ENCODE measurements at places on chromosomes 7 and 10.

- DNase-seq = no peak
These were observed 99.6 kb downstream of the NPSR1 start for GRCh38 chr7:34757570-34758110.

DNA sequence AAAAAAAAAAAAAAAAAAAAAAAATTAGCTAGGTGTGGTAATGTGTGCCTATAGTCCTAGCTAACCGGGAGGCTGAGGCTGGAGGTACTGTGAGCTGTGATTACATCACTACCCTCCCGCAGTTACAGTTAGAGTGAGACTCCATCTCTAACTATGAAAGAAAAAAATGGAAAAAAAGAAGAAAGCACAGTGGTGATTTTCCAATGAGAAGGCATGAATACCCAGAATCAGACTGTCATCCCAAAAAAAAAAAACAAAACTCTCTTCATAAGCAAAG, 269.9 kb upstream of the MKLN1 start:
- no peak for DNase-seq

DNA sequence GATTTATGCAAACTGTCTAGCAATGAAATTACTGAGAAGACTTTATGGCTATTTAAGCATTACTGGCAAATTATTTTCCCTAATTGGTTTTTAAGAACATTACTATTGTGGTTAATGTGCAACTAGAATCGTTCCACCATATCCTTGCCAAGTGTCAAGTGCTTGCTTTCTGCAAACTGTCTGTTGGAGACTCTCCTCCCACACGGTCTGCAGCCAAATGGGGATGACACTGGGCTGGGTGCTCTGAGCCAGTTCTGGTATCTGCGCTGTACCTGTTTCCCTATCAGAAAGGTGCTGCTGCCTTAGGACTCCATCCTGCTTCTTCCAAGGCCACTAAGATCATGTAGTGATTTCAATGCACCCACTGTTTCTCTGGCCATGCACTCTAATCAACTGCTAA, 110.4 kb downstream of the RAMP3 start:
- no peak for DNase-seq

DNA sequence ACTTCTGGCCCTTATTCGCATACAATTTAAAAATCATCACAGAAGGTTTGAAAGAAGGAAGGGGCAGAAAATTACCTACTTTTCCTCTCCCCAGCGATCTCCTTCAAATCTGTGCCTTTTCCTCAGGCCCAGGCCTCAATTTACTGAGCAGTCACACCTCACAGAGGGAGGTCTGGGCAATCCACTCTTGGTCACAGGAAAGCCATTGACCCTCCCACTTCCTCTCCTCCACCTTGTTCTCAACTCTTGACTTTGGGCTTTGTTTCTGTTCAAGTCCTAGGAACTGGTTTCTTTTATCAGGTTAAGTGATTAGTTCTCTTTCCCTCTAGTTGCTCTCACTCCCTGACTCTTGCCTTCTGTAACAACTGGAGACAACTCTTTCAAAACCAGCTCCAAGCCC, 37.0 kb upstream of the ATRNL1 start:
- no peak for DNase-seq

DNA sequence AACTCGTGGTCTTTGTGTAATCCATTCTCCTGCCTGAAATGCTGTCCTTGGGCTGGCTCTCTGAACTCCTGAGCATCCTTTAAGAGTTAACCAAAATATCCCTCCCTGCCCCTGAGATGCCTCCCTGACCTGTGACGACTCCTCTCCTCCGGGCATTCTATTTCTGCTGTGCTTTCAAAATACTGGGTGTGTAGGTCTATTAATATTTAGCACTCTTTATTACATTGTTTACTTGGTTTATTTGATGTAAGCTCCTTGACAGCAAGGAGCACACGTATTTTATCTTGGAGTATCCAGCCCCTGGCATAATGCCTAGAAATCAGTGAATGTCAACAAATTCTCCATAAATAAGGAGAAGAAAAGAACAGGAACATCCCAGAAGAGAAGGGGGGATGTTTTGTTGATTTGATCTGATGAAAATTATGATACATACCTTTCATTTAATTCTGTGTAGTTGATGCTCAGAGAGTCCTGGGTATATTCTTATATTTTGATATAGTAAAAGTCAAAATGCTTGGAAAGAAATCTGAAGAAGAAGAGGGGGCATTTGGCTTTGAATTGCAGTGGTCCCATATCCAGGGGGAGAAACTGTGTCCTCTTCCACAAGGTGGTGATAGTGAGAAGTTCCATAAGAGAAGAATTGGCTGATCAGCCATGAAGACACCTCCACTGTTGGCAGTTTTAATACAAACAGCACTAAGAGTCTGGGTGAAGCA, 107.7 kb upstream of the MPP7 start:
- no peak for DNase-seq

DNA sequence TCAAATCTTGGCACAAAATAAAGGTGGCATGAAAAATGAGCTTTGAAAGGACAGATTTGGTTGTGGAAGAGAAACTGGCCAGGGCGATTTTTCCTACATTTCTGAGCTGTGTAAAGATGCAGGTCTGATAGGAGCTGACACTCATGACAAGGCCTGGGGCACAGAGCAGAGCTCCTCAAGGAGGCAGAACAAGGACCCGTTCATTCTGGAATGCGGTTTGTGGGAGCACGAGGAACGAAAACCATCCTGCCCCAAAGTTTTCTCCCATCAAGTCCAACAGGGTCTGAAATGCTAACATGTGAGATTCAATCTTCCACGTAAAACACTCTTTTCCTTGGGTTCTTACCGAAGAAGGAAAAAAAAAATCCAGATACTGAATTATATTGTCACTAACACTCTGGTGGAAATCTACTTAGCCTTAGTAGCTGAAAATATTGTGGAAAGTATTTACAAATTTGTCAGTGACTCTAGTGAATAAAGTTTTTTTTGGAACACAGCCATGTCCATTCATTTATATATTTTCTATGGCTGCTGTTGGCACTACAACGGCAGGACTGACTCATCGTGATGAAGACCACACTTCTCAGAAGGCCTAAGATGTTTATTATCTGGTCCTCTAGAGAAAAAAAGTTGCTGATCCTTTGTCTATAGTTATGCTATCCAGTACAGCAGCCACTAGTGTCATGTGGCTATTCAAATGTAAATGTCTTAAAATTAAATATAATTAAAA, 215.7 kb downstream of the BAMBI start:
- peak; percentile 59 for DNase-seq

GRCh38 chr7:77222819-77223218, 23.2 kb upstream of the FGL2 start:
- DNase-seq = no peak

DNA sequence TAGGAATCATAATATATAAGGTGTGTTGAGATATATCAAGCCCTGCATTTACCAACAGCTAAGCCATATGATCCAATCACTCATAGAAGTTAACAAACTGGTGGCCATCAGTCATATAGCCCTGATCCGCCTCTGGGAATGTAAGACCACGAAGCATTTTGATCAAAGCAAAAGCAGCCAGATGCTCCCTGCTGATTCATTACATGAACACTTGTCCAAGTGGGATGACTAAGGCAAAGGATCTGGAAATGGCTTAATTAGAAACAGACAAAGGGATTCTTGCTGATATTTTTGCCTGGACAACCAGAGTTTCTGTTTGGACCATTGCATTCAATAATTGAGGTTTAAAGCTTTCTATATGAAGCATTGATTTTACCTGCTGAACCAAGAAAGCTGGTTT, 535.5 kb downstream of the GPAM start:
- DNase-seq = peak; percentile 33

GRCh38 chr7:7918736-7919448, 49.7 kb upstream of the GLCCI1 start:
- DNase-seq = no peak

DNA sequence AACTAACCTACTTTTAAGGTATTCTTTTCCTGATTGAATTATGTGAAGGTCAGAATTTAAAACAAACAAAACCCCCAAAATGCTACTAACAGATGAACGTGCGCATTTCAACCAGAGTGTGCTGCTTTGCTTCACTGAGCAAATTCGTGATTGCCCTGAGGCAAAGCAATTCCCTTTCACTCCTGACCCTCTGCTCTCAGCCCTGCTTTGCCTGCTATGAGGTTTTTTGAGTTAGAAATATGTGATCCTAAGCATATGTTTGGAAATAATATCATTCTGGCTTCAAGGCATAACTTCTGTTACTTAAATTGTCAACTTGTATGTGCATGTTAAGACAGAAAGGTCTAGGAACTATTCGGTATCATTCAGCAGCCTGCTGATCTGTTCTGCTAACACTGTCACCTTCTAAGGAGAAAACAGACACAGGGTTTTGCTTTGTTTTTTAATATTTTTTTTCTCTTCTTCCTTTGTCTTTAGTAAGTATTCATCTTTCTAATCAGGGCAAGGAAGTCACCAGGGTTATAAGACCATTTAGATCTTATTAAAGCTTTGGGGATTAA, 124.2 kb downstream of the GNAT3 start:
- DNase-seq = no peak

- DNase-seq = peak; percentile 8
These were observed 51.9 kb downstream of the ALOX5 start for GRCh38 chr10:45425621-45426563.

- DNase-seq = no peak
These were observed 55.9 kb downstream of the DLD start for GRCh38 chr7:107946881-107947280.

DNA sequence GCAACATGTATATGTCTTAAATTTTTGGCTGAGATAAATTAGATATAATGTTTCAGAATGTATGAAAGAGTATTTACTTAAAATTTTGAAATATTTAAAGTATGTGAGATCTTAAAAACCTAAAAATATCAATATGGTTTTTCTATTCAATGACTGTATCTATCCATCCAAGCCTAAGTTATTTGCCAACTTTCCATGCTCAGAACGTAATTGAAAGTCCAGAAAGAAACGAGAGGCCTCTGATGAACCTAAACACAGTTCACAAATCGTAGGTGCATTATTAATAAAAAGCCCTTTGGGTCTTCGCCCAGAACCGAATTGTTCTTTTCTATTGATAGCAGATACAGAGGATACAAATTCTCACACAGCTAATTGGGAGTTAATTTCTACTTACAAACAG, 6.5 kb downstream of the SVIL start:
- DNase-seq = no peak

DNA sequence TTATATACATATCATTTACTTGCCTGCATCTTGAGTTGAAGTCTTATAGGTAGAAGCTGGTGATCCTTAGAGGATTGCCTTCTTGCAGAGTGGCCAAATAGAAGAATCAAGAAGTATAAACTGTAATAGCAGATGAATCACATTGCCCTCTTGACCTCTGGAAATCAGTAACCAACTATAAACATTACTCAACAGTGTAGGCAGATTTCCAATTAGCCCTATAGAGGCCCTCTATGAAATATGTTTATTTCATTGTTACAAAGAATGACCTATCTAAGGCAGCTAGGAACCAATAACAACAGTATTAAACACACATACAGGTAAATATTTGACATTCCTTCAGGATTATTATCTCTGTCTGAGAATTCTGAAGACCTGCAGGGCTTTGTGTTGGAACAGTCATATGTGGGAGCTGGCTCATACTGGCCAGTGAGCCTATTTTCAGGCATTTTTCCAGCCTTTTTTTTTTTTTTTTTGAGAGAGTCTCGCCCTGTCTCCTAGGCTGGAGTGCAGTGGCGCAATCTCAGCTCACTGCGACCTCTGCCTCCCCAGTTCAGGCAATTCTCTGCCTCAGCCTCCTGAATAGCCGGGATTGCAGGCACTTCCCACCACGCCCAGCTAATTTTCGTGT, 7.2 kb upstream of the SRI start:
- peak; percentile 62 for DNase-seq

DNA sequence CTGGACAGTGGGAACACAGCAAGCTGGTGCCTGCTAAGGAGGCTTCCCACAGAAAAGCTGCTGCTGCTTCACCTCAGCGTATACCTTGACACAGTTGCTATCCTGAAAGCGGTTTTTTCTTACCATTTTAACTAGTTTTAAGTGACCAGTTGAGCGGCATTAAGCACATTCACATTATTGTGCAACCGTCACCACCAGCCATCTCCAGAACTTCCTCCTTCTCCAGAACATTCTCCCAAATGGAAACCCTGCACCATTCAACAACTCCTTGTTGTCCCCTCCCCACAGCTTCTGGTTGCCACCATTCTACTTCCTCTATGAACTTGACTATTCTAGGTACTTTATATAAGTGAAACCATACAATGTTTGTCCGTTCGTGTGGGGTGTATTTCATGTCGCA, 169.9 kb downstream of the SNX10 start:
- DNase-seq = no peak

DNA sequence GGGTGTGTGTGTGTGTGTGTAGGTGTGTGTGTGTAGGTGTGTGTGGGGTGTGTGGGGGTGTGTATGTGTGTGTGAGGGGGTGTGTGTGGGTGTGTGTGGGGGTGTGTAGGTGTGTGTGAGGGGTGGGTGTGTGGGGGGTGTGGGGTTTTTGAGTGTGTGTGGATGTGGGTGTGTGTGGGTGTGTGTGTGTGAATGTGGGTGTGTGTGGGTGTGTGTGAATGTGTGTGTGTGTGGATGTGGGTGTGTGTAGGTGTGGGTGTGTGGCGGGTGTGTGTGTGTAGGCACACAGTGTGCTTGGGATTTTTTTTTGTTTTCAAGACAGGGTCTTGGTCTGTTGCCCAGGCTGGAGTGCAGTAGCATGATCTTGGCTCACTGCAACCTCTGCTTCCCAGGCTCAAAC, 36.8 kb upstream of the TCF7L2 start:
- DNase-seq = no peak

All from astrocyte of the spinal cord (primary cell).